Ammon's horn (tissue), 1 donor: ENCODE measurements at places on chromosomes 1 and 21.
A peak's percentile ranks its signal among the peaks of the same experiment; 100 is the strongest.

DNA sequence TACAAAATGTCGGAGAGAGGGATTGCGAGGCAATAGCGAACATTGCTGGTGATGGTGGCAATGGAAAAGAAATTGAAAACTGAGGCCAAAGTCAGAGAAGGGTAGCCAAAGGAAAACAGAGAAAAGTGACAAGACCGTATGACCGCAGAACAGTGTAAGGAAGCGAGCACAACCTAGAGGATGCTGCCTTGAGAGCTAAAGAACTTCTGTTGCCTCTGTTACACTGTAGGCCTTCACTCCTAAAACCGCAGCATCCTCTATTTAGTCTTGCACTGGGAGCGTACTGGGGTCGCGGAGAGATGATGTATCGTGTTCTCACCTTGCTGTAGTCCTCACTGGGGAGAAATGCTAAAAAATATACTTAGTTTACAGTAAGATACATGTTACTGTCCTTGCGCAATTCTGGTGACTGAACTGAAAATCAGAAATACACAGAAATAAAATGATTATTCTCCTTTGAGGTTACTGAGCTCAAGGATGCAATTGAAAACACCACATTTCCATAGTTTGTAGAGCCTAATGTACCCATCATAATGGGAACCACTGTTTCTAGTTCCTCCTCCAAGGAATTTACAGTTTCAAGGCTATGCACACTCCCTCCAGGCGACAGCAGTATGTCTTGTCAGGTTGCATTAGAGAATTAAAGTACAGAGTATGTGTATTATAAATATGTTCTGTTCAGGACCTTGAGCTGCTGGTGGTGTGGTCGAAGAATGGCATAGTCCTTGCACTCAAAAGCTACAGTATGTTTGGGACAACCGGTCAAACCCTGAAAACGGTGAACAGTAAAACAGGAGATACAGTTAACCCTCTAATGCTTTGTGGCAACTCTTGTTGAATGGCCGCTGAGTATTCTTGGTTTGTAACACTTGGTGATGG lies 1.3 kb downstream of the NEK7 start:
- DNase-seq, result peak; percentile 28

DNA sequence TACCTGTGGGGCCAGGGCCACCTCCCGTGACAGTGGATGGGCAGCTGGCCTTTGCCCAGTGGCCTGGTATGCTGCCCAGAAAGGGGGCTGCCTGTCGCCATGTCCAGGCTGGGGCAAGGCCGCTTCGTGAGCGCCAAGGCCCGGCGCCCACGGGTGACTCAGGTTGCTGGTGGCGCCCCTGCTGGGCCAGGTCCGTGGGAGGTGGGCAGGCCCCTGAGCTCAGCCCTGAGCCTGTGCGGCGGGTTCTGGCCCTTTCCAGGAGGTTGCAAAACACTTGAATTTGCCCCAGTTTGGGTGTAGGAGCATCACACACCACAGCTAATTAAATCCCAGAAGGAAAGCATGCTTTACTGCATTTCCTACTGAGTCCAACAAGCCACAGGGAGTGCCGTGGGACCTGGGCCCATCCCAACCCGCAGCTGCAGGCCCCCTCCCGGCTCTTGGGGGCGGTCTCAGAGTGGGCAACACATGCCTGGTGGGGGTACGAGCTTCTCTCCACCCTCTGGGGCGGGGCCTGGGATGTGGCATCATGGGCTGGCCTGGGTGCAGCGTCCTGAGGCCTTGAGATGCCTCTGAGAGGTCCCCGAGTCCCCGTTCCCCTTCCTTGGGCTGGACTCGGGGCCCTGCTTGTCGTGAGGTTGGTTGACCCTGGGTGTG lies 159.8 kb downstream of the PEX14 start:
- no peak for DNase-seq

GRCh38 chr1:68136187-68136586 lies 85.8 kb upstream of the DIRAS3 start:
- no peak for DNase-seq

DNA sequence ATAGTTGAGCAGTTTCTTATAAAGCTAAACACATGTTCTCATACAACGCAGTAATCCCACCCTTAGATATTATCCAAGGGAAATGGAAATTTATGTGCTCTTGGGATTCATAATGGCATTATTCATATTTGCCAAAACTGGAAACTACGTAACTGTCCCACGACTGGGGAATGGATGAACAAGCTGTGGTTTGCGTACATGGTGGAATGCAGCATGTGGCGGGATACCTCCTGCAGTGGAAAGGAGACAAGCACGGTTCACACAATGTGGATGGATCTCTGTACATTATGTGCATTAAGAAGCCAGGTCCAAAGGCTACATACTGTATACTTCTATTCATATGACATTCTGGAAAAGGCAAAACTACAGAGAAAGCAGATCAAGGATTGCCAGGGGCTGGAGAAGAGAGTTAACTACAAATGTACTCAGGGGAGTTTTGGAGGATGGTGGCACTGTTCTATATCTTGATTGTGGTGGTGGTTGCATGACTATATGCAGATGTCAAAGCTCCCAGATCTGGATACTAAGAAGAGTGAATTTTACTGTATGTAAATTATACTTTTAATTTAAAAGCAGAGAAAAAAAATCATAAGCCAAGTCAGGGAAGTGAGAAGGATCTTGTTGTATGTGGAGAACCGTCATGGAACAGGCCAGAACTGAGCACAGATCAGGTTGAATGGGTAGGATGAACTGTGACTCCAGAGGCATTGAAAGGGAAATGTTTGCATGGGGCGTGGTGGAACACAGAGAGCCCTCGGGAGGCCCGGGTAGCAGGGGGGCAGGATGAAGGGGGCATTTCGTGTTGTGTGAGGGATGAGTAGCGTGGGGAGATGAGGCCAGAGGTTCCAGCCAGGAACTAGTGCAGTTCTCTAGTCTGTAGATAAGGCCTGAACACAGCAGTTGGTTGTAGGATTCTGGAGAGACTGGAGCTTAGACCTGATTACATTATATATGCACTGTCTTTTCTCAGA lies 90.7 kb downstream of the GALNT2 start:
- no peak for DNase-seq

GRCh38 chr1:3091334-3091733 lies 22.3 kb downstream of the PRDM16 start:
- DNase-seq, result no peak

DNA sequence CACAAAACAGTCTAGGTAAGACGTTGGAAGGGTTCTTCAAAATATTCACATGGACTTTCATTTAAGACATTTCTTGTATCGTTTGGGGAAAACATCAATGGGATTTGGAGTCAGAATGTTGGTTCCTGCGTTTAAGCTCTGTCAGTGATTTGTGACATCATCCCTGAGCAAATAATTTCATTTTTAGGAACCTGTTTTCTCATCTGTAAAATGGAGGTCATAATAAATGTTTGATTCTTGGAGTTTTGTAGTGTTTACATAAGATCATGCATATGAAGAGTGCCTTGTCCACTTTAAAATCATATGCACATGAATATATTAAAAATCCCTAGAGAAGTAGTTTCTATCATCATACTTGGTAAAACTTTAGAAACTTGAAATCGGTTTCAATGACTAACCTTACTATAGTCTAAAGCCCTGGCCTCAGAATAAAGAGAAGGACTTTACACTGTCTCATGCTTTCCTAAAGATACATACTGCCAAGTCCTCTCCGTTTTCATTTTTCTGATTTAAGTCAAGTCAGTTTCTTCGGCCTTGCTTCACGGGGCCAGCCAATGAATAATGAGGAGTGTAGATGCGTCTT lies 178.4 kb downstream of the ADSS2 start:
- DNase-seq, result no peak

DNA sequence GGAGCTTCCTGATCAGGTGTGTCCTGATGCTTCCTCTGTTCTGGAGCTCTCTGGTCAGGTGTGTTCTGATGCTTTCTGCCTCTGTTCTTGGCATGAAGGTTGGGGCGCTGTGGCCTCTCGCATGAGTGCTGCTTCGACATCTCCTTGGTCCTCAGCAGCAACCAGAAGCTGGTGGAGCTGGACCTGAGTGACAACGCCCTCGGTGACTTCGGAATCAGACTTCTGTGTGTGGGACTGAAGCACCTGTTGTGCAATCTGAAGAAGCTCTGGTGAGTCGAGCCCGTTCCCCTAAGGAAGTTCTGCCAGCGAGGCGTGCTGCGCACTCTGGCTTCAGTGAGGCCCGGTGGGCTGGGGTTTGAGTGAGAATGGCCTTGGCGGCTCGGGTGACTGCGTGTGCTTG lies 18.0 kb downstream of the NLRP3 start:
- no peak for DNase-seq

GRCh38 chr1:71738256-71738655 lies 544.1 kb downstream of the NEGR1 start:
- no peak for DNase-seq

DNA sequence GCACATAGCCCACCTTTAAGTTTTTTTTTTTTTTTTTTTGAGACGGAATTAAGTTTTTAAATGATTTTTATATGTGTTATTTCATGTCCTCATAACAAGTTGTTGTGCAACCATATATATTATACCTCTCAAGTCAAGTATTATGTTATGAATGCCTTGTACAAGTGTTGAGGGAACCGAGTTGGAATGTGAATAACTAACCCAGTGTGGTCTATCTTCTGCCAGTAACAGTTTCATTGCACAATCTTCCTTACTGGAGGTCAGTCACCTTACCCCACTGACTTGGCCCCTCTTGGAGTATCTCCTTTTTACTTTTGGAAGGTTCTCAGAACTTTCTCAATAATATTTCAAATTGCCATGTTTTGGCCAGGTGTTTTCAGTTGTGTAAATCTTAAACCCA lies 201.9 kb downstream of the CACNA1E start:
- DNase-seq, result no peak

GRCh38 chr21:36035381-36035791 lies 24.9 kb downstream of the SETD4 start:
- DNase-seq, result no peak

- no peak for DNase-seq
Measured at GRCh38 chr21:45295576-45296365, 8.1 kb upstream of the POFUT2 start.

DNA sequence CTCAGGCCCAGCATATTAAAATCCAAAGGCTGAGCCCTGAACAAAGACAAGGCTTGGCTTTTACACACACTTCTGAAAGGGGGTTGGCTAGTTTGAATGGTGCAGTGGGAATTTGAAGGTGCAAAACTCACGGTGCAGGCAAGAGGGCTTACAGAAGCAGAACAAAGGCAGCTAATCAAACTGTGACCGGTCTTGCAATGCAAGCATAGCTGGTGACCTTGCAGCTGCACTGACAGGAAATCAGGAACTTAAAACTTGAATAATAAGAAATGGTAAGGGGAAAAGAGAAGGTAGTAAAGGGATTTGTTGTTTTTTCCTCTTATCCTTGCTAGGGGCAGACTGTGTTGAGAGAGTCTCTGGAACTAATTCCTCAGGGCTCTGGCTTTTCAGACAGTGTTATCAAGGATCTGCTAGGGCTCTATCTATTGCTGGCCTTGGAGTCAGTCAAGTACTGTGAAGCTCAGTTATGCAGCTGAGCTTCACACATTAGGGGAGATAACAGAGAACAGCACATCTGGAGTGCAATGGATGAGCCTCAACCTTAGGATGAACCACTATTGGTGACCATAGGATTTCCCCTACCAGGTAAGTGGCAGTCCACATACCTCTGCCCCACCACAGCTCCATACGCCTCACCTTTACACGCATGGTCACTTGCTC lies 97.6 kb downstream of the PPIAL4G start:
- no peak for DNase-seq

- DNase-seq, result no peak
Measured at GRCh38 chr1:157770442-157771043, 6.4 kb downstream of the FCRL2 start.

- no peak for DNase-seq
Measured at GRCh38 chr1:29973406-29973805, 737.1 kb downstream of the PTPRU start.

- DNase-seq, result no peak
Measured at GRCh38 chr1:92826792-92827191, 5.0 kb upstream of the RPL5 start.

GRCh38 chr1:212667223-212668139 lies 32.2 kb downstream of the BATF3 start:
- DNase-seq, result peak; percentile 36

DNA sequence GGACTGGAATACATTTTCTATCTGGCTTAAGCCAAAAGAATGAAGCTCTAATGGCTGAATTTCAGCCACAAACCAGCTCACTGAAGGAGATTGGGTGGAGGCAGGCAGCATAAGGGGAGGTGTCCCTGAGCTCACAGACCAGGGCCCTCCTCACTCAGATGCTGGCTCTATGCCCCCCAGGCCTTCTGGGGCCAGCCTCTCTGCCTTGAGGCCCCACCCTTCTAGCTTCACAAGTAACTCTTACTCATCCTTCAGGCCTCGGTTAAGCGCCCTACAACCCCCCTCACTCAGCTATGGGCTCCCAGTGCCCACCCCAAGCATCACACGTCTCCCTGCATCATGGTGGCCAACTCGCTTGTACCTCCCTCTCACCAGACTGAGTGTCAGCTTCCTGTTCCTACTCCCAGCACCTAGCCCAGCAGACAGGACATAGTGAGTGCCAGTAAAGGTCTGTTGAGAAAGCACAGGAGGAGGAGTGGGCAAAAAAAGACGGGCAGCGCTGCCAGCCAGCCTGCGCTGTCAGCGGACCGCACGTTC lies 40.8 kb upstream of the GPR157 start:
- DNase-seq, result no peak

DNA sequence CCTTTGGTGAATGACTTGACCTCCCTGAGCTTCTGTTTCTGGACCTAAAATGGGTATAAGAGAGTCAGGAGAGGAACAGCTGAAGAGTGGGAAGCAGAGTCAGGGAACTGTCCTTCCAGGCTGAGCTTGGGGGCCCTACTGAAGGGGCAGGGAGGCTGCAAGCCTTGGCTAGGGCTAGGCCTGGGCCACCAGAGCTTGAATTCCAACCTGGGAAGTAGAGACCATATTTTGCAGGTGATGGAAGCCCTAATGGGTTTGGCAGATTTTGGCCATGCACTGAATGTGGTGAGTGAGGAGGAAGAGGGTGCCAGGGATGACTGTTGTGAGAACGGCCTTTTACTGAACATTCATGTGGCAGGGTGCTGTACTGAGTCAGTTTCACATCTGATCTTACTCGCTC lies 69.4 kb upstream of the KLHDC7A start:
- DNase-seq, result no peak

GRCh38 chr1:93686504-93687250 lies 5.0 kb upstream of the BCAR3 start:
- no peak for DNase-seq

GRCh38 chr1:33286451-33287185 lies 30.3 kb downstream of the ZNF362 start:
- no peak for DNase-seq

DNA sequence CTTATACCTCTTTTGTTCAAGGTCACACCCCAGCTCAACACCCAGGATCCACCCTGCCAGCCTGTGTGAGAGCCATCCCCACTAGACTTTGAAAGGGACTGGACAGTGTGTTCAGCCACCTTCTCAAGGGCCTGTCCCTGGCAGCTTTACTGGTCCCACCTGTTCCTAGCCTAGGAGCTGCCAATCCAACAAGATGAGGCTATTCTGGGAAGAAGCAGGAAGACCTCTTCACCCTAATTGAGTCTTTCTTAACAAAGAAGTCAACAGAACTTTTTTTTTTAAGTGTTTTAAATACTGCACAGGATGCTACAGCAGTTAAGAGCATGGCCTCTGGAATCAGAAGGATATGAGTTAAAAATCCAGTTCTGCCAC lies 95.8 kb upstream of the HOOK1 start:
- DNase-seq, result no peak
